ENCODE measurements at places on chromosomes 2 and 18.

DNA sequence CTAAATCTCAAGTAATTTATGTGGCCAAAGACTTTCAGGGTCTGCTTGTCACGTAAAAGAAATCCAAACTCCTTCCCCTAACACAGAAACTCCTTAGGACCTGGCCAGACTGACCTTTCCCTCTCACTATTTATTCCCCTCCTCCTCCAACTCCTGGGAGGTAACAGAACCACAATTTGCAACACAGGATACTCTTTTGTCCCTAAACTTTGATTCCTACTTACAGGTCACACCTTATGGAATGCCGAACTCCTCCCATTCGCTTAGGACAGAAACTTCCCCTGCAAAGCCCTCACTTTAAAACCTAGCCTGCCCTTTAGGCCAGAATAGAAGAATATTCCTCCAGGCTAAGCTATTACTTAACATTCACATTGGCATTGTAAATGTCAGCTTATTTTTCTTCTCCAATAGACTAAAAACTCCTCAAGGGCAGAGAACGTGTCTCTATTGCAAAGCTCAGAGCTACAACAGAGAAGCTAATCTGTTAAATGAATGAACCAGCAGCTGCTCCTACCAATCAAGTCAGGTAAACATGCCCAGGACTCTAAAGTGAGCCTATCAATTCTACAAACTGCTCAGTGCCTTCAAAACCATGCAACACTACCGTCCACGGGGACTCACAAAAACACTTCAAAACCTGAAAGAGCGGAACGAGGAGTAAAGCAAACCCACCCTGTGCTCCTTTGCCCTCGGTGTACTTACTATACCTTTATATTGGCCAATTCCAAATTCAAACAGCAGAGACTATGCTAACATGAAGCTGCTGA lies 6.1 kb downstream of the INO80D start:
- no peak for DNase-seq

GRCh38 chr2:46351098-46351749 lies 54.0 kb downstream of the EPAS1 start:
- peak; percentile 3 for DNase-seq

GRCh38 chr18:13576598-13576997 lies 149.8 kb downstream of the FAM210A start:
- DNase-seq, result no peak

- no peak for DNase-seq
Observed at GRCh38 chr18:74994502-74995418, 214.2 kb downstream of the PTGR3 start.

Data from stimulated activated naive CD4-positive, alpha-beta T cell treated with Interleukin-2 at 50 U/mL for 16 hours (primary cell).